MG63 (cell line): ENCODE measurements at places on chromosomes 3 and 15. TPM values are rescaled to one million over a fixed set of nuclear protein-coding genes. Genes with fewer than 3 reads are reported as not detected.

Gene TP63
- 1.1 and 6.5 TPM in 2 replicates for total RNA-seq

Gene OR4F6
- not detected in 2 replicates for total RNA-seq

Gene SEMA3G
- total RNA-seq = not detected in 2 replicates

Gene KLHL40
- not detected in 2 replicates for total RNA-seq

Gene DET1
- total RNA-seq = 2.0 and 4.0 TPM in 2 replicates

Gene AMOTL2
- total RNA-seq = 172 and 180 TPM in 2 replicates

- no peak for DNase-seq
Observed at GRCh38 chr3:128338536-128339330, 128.0 kb downstream of the DNAJB8 start.

DNA sequence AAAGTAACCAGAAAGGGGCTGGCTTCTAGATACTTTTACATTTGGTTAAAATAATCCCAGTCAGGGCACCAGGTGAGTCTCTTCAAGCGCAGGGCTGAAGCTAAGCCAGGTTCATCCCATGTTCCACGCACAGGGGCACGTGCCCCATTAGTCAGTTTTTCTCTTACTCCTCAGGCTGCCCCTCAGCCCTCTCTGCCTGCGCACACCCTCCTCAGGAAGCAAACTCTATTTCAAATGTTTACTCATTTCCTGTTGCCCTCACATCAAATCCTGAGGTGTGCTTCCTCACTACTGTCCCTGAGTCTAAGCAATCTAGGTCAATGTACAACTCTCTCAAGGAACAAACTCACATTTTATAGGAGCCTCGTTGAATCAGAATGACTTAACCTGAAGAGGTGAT is 48.5 kb downstream of the THBS1 start:
- DNase-seq = no peak

- no peak for DNase-seq
Observed at GRCh38 chr15:92733934-92734521, 78.5 kb upstream of the FAM174B start.

DNA sequence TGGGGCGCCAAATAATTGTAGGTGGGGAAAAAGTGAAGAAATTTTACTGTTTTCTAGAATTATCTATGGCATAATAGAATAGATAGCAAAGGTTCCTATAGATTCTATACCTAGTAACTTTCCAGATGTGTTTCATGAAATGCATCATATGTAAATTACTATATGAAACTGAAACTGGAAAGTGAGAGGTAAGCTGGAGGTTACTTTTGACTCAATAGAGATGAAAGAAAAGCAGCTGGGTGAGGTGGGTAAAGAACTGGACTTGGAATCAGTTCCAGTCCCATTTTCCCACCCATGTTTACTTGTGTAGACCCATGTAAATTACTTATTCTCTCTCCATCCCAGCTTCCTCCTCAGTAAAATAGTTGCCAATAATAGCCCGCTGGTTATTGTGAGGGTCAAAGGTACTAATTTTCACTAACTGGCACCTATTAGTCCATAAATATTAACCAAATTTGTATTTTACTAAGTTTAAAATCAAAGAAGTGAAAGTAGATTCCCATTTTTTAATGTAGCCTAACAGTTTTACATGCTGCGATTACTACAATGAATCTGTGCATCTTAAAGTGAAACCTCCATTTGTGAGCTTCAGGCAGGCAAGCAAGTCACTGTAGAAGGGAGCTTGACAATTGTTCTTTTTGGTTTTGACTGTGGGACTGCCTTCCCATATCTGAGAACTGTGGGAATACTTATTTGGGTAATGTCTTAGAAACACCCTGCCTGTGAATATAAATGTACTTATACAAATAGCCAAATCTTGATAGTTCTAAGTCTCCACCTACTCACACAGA is 312.1 kb downstream of the SLC9A9 start:
- no peak for DNase-seq

- peak; percentile 76 for DNase-seq
Observed at GRCh38 chr15:89690276-89691218, at the start of the genes PEX11A and WDR93. PEX11A (minus strand) TSS chr15:89690754; CDS start chr15:89690632, 122 bp downstream. WDR93 (plus strand) TSS chr15:89690811; CDS start chr15:89701747, 10,936 bp downstream.

DNA sequence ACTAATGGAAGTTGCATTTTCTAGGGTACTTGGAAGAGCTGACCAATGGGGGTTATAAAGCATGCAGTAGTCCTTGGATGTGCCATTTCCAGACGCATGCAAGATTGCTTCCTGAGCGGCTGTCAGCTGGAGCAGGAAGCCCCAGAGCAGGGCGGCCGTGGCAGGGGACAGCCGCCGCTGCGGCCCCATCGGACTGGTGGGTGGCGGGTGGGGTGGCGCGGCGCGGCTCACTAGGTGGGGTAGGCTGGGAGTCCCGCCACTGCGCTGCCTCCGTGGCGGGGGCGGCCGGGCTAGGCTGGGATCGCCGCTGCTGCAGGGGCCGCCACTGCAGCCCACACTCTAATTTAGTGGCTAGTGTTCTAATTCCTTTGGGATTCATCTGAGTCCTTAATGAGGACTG is 56.5 kb upstream of the FGF7 start:
- DNase-seq = no peak

DNA sequence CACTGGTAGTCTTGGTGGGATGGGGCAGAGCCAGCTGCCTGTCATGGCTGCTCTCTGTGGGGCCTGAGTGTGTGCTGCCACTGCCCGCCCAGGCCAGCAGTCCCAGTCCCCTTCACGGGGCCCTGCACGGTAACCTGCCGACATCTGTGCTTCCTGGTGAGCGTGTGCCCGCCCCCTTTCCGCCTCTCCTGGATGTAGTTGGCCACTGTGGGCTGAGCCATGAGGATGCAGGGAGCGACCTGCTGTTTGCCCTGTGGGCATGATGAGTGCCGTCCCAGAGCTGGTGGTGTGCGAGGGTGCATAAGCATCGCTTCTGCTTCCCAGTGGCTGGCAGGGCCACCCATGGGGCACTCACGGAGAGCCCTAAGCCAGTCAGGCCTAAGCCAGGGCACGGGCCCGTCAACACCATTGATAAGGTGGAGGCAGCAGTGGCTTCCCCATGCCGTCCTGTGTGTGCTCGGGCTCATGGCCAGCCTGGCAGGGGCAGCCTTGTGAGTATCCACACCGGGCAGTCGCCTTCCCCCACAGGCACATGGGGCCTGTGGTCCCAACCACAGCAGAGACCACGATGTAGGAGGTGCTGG is 14.6 kb downstream of the PLXNA1 start:
- DNase-seq = no peak

DNA sequence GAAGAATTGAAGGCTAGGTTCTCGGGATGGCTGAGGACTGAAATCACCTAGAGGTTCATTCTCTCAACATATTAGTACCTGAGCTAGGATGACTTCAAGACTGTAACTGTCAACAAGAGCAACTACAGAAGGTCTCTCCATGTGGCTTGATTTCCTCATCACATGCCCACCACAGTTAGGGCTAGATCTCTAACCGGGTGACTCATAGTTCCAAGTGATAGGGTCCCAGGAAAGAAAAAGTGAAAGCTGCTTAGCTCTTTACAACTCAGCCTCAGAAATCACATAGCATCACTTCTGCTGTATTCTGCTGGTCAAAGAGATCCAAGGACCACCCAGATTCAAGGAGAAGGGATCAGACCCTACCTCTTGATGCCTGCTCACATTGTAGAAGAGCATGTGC is 165.4 kb upstream of the AGTR1 start:
- DNase-seq = no peak

- DNase-seq = peak; percentile 97
Observed at GRCh38 chr3:193883551-193883950, 252.4 kb upstream of the HES1 start.

DNA sequence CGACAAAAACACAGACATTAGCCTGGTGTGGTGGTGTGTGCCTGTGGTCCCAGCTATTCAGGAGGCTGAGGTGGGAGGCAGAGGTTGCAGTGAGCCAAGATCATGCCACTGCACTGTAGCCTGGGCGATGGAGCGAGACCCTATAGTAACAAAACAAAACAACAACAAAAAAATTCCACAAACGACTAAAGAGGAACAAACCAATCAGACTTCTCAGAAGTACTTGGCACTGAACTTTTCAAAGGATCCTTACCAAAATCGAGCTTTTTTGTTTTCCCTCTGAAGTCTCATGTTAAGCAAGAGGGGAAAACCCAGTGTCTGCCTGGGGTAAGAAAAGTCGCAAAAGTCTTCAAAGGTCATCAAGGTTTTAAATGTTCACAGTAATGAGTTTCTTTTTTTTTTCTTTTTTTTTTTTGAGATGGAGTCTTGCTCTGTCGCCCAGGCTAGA is 30.1 kb upstream of the TFRC start:
- DNase-seq = no peak
